Inflammatory macrophage treated with lipopolysaccharide for 4 hours (primary cell): ENCODE measurements at places on chromosomes 7 and 10.
A peak's percentile ranks its signal among the peaks of the same experiment; 100 is the strongest.

DNA sequence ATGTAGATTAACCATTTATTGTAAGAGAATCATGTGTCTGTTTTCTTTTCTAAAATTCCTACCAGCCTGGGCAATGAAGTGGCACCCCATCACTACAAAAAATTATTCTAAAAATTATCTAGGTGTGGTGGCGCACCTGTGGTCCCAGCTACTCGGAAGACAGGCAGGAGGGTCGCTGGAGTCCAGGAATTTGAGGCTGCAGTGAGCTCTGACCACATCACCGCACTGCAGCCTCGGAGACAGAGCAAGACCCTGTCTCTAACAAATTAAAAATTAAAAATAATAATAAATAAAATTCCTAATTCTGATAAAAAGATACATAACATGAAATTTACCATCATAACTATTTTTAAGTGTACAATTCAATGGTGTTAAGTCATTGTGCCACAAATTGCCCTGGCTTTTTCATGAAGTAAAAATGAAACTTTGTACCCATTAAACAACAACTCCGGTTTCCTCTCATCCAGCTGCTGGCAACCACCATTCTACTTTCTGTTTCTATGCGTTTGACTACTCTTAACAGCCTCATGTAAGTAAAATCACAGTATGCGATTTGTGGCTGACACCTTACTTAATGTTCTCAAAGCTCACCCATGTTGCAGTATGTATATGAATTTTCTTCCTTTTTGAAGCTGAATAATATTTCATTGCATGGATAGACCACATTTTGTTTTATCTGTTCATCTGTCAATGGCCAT lies 20.6 kb upstream of the USP6NL start:
- DNase-seq = peak; percentile 90

GRCh38 chr7:44935583-44935982 lies 43.2 kb downstream of the MYO1G start:
- no peak for DNase-seq

GRCh38 chr7:123608991-123609882 lies 7.6 kb downstream of the ASB15 start:
- DNase-seq = no peak

DNA sequence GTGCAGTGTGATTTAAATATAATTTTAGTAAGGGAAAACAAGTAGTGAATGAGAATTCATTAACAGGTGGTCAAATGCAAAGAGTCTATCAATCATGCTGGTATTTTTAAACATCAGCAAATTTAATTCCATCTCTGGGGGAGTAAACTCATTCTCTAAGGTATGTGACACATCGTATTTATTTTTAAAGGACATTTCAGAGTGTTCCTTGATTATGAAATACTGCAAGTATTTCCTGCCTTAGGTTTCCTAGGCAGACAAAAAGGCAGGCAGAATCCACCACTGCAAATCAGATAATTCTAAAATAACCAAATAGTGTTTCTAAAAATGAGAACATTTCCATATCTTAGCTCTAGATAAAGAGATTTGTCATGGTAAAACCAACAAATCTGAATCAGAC lies 193.8 kb downstream of the LRRTM3 start:
- DNase-seq = no peak

DNA sequence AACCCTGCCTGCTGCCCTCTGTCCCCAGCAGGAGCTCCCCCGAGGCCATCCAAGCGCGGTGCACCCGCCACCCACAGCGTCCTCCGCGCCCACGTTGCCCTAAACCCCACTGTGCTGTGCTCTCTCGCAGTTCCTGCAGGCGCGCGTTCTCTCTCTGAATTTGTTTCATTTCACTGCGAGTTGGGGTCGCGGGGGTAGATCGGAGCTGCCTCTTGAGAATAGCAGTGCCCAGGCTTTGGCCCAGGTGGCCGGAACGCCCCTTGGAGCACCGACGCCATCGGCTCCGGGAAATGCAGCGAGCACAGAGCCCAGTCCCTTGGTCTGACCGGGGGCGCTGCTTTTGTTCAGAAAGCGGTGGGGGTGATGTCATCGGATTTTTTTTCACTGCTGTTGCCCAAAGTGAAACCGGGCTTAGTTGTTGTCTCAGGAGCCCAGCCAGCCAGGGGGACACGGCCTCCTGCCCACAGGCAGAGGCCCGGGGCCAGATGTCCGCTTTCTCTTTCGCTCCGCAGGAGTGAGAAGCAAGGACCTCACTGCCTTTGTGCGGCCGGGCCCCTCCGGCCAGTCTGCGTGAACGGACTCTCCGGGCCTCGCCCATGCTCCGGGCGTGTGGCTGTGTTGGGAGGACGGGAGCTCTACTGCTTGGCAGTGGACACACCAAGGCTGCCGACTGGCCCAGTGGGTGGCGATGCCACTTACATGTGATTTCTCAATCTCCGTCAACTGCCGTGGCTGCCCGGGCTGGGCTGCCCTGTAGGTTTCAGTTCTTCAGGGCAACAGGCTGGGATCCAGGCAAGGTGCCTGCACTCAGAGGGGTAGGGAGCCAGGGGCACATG lies 43.1 kb downstream of the FOXK1 start:
- DNase-seq = peak; percentile 97
